OCI-M1 (cell line): ENCODE measurements at places on chromosomes 1 and 21.

- DNase-seq = peak; percentile 34
Observed at GRCh38 chr1:219086956-219087469, 86.7 kb upstream of the LYPLAL1 start.

DNA sequence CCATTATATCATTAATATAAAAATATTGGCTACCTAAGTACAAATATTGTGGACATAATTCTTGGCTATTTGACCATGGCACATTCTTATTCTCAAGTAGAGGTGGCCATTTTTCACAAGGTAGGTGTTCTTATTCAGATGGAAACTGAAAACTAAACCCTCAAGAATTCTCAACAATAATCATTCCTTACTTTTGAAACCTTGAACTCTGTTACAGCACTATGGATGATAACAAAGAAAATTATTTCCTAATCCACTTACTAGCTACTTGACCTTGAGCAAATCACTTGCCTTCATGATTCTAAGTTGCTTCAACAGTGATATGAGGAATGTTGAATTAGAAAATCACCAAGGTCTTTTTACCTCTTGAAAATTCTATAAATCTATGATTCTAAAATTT is 482.2 kb downstream of the PTPRC start:
- no peak for DNase-seq

DNA sequence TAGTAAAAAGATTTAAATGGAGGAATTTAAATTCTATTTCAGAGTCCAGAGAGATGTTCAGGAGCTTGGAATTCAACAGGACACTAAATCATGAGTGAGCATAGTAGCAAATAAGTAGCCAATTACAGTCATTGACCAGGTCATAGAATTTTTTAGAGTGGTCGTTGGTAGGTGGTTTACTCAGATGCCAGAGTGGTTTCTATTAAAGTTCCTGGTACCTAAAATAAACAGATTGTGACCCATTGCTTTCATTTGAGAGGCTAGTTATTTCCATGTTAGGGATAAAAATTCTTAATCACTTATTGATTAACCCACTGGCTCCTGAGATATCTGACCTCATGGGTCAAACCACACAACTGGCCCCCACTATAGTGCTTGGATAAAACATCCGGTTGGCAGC is 201.3 kb downstream of the ASTN1 start:
- no peak for DNase-seq

DNA sequence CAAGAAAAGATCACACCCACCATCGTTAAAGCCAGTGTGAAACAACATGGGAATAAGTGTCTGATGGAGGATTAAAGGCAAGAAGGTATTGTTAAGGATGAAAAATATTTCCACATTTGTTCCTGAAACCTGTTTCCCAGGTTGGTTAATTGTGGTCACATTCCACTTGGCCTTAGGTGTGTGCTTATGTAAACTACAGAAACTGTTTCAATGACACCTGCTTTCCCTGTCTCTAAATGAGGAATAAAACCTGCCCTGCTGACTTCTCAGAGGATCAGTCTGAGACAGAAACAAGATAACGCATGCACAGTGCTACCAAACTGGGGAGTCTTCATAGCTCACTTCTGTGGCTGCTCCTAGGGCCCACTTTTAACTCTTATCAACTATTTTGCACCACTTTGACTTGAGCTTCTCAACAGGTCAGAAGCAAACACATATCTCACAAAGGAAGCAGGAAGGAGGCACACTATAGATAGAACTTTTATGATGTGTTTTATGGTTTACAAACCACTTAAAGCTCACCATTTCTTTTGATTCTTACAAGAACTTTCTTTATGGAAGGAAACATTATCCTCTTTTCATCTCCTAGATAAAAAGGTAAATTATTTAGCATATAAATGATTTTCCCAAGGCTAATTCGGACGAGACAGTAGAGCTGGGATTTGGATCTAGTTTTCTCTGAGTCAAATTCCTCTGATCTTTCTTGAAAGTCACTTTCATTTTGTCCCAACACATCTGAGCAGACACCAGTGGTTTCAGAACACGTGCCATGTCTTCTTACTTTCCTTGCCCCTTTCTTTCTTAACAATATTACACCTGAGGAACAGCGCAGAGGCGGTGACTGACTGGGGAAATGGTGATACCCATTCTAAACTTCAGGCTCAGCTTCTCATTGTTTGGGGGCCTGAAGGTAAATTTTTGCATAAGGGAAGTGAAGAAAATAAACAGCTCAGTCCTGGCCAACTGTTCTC is 33.4 kb downstream of the CYP2J2 start:
- DNase-seq = no peak
